Left colon (tissue), 2 donors: ENCODE measurements at places on chromosomes 2 and 18. TPM values are rescaled to one million over a fixed set of nuclear protein-coding genes. Genes with fewer than 3 reads are reported as not detected.

The KCNE4 gene
- 0.76 TPM for total RNA-seq

The IL1R2 gene
- total RNA-seq: 77.7 TPM

The KCNS3 gene
- total RNA-seq: 19.0 TPM

The DPP10 gene
- 11.2 TPM for total RNA-seq

The CD302 gene
- 12.6 TPM for total RNA-seq

The MCEE gene
- 21.6 TPM for total RNA-seq

The YWHAQ gene
- 163 TPM for total RNA-seq

The TRIM43 gene
- not detected for total RNA-seq

The PLCD4 gene
- 3.8 TPM for total RNA-seq

The ATP6V1B1 gene
- not detected for total RNA-seq

The KLHL29 gene
- 2.9 TPM for total RNA-seq

The RAMP1 gene
- total RNA-seq: 1.8 TPM

The AQP12B gene
- total RNA-seq: 0.85 TPM

The GCC2 gene
- total RNA-seq: 70.3 TPM

The KCNJ13 gene
- total RNA-seq: not detected

The PDE1A gene
- total RNA-seq: 2.2 TPM

The NTSR2 gene
- total RNA-seq: not detected

The PASK gene
- 12.3 TPM for total RNA-seq

The FNDC4 gene
- 1.4 TPM for total RNA-seq

The CYTIP gene
- 6.6 TPM for total RNA-seq

The POTEC gene
- total RNA-seq: not detected

The WDR35 gene
- total RNA-seq: 2.4 TPM

The PRKCE gene
- total RNA-seq: 22.2 TPM

The LYG2 gene
- not detected for total RNA-seq

The IL1RN gene
- 15.7 TPM for total RNA-seq

The TANK gene
- 54.3 TPM for total RNA-seq

The EEF1B2 gene
- 441 TPM for total RNA-seq

The IL1A gene
- 0.12 TPM for total RNA-seq

The IL36A gene
- total RNA-seq: not detected

The FN1 gene
- total RNA-seq: 216 TPM

The RAB12 gene
- 15.8 TPM for total RNA-seq

The DNER gene
- total RNA-seq: 0.40 TPM

The CPLX4 gene
- total RNA-seq: not detected
